ENCODE measurements at places on chromosomes 2 and 18. TPM values are rescaled to one million over a fixed set of nuclear protein-coding genes. Genes with fewer than 3 reads are reported as not detected.

MAP2 gene
- total RNA-seq: not detected

HK2 gene
- total RNA-seq: 102 TPM

DOK6 gene
- not detected for total RNA-seq

MAPK4 gene
- total RNA-seq: not detected

DLX2 gene
- total RNA-seq: not detected

USP14 gene
- total RNA-seq: 89.7 TPM

SOCS6 gene
- total RNA-seq: 3.8 TPM

SNORC gene
- 1.9 TPM for total RNA-seq

VIT gene
- total RNA-seq: not detected

TLX2 gene
- 0.82 TPM for total RNA-seq

GNLY gene
- total RNA-seq: 21.9 TPM

TXNDC2 gene
- total RNA-seq: 0.39 TPM

EGR4 gene
- 0.46 TPM for total RNA-seq

DAW1 gene
- total RNA-seq: not detected
